ENCODE measurements at places on chromosomes 11 and 22.

- no peak for DNase-seq
Measured at GRCh38 chr22:44001521-44001920, 22.6 kb upstream of the PARVB start.

- peak; percentile 50 for DNase-seq
Measured at GRCh38 chr22:17370026-17370765, 936 bp downstream of the CECR2 start.

- no peak for DNase-seq
Measured at GRCh38 chr11:45931739-45932138, 9.3 kb downstream of the LARGE2 start.

DNA sequence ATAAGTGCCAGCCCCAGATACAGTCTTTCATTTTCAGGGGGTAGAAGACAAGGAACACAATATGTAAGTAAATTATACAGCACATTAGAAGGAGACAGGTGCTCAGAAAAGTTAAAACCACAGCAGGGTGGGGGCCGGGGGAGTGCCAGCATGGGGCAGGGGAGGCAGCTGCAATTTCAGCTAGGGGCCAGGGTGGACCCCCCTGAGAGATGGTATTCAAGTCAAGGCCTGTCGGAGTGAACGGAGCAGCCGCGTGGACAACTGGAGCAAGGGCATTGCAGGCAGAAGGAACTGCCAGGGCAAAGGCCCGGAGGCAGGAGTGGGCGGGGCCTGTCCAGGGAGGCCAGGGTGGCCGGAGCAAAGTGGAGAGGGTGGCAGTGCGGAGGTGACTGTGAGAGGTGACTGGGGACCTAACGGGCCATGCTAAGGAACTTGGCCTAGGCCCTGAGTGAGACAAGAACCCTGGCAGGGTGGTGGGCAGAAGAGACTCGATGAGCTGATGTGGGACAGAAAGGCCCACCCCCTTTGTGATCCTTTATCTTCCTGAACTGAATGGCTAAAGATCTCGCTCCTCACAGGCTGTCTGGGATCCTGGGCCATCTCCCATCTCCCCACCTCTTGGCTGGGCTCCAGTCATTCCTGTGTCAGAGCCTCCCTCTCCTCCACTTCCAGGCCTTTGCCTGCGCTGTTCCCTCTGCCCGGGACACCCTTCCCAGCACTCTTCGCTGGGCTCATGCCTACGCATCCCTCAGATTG, 22.4 kb upstream of the FLRT1 start:
- DNase-seq: peak; percentile 98

GRCh38 chr11:85647078-85647477, 689 bp upstream of the TMEM126A start:
- DNase-seq: no peak
